Esophagus muscularis mucosa (tissue), 4 donors: ENCODE measurements at places on chromosomes 5 and 9. TPM values are rescaled to one million over a fixed set of nuclear protein-coding genes. Genes with fewer than 3 reads are reported as not detected.

Gene LECT2
- total RNA-seq: not detected

Gene DMRT2
- 0.33 TPM for total RNA-seq

Gene PAEP
- total RNA-seq: not detected

Gene CATSPER3
- 0.42 TPM for total RNA-seq

Gene KCNV2
- not detected for total RNA-seq

Gene TSLP
- total RNA-seq: 1.2 TPM

Gene BTNL3
- not detected for total RNA-seq

Gene ADAMTS19
- 23.4 TPM for total RNA-seq

Gene NRARP
- total RNA-seq: 10.3 TPM

Gene NTRK2
- 6.3 TPM for total RNA-seq

Gene LCN2
- total RNA-seq: not detected

Gene P4HA2
- total RNA-seq: 30.5 TPM

Gene ADAMTSL1
- total RNA-seq: 140 TPM
